ENCODE measurements at places on chromosomes 11 and 22. TPM values are rescaled to one million over a fixed set of nuclear protein-coding genes. Genes with fewer than 3 reads are reported as not detected.

The DLG2 gene
- total RNA-seq, result 6.4 TPM

The GALNT18 gene
- total RNA-seq, result not detected

The GAL gene
- 3.9 TPM for total RNA-seq

The MMP7 gene
- 1.3 TPM for total RNA-seq

The OR4A16 gene
- total RNA-seq, result not detected

The FGF3 gene
- not detected for total RNA-seq

The GAB4 gene
- not detected for total RNA-seq

The RASSF7 gene
- total RNA-seq, result 36.2 TPM

The KLHL35 gene
- total RNA-seq, result 11.1 TPM

The C11orf86 gene
- total RNA-seq, result not detected

The OR2AG2 gene
- 0.25 TPM for total RNA-seq

The SLC25A45 gene
- total RNA-seq, result 9.5 TPM

The KRTAP5-1 gene
- not detected for total RNA-seq

The PLAAT2 gene
- 8.8 TPM for total RNA-seq

The SPI1 gene
- not detected for total RNA-seq

The CEP126 gene
- 6.0 TPM for total RNA-seq

The OR2AT4 gene
- 0.11 TPM for total RNA-seq

The PANX3 gene
- not detected for total RNA-seq

The OR51E2 gene
- total RNA-seq, result not detected

The VPS51 gene
- 113 TPM for total RNA-seq

The OR52I2 gene
- not detected for total RNA-seq

The KIRREL3 gene
- 2.2 TPM for total RNA-seq

The FAM180B gene
- total RNA-seq, result not detected

The OR52H1 gene
- not detected for total RNA-seq

The RIMBP3C gene
- total RNA-seq, result 0.15 TPM

The RNF169 gene
- 30.8 TPM for total RNA-seq

The OR51E1 gene
- not detected for total RNA-seq

The OR5A1 gene
- total RNA-seq, result not detected

The GGTLC2 gene
- not detected for total RNA-seq

The OR2AG1 gene
- not detected for total RNA-seq

The LAMTOR1 gene
- total RNA-seq, result 107 TPM

The OR10V1 gene
- total RNA-seq, result not detected

The PACSIN3 gene
- 114 TPM for total RNA-seq

The EXT2 gene
- total RNA-seq, result 74.8 TPM

The CNTN5 gene
- not detected for total RNA-seq

The OR56A4 gene
- not detected for total RNA-seq

The RAPSN gene
- 7.3 TPM for total RNA-seq

The APLNR gene
- not detected for total RNA-seq

The SMC1B gene
- 0.31 TPM for total RNA-seq

The FOLR2 gene
- not detected for total RNA-seq

The APOL3 gene
- 19.3 TPM for total RNA-seq

The PAFAH1B2 gene
- 83.7 TPM for total RNA-seq

The RIMBP3B gene
- 0.18 TPM for total RNA-seq

The MMP27 gene
- not detected for total RNA-seq

The SEC14L3 gene
- not detected for total RNA-seq

The LINC01488 gene
- total RNA-seq, result not detected

The SAA2 gene
- not detected for total RNA-seq

The YWHAH gene
- 132 TPM for total RNA-seq

The OR52E8 gene
- not detected for total RNA-seq

The CECR2 gene
- total RNA-seq, result not detected
